ENCODE measurements at places on chromosomes 7 and 10.
A peak's percentile ranks its signal among the peaks of the same experiment; 100 is the strongest.

GRCh38 chr7:43729214-43729923, at the start of gene COA1:
TSS of gene COA1 (minus strand) at chr7:43729523. CDS start at chr7:43648614, 80,909 bp downstream.
- peak; percentile 58 for DNase-seq

- no peak for DNase-seq
Measured at GRCh38 chr10:121559326-121560026, 38.8 kb downstream of the FGFR2 start.

DNA sequence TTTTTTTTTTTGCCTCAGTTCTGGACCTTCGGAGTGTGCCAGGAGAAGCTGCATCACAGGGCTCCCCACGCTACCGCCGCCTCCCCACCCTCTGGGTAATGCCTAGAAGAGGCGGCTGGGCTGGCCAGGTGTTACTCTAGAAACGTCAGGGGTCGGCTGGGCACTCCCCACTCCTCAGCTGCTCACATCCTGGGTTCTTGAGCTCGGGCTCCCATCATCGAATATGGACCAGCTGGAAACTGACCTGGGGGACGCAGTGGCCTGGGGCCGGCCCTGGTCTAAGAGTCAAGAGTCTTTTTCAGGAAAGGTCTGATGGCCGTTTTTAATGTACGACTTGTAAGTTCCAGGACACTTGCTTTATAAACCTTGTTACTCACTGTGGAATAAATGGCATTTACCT, 326.5 kb downstream of the WDR37 start:
- DNase-seq, result no peak

GRCh38 chr7:95357623-95358022, 33.3 kb upstream of the PON1 start:
- no peak for DNase-seq

- no peak for DNase-seq
Measured at GRCh38 chr7:132825222-132825621, 249.0 kb upstream of the PLXNA4 start.
